Renal cortex interstitium (tissue), 15 donors: ENCODE measurements at places on chromosomes 7 and 10. TPM values are rescaled to one million over a fixed set of nuclear protein-coding genes. Genes with fewer than 3 reads are reported as not detected.
A peak's percentile ranks its signal among the peaks of the same experiment; 100 is the strongest.

Gene CAMK1D
- polyA plus RNA-seq = 10.5 TPM

GRCh38 chr7:134084488-134085144 lies 42.5 kb upstream of the LRGUK start:
- no peak for DNase-seq

- no peak for DNase-seq
Observed at GRCh38 chr7:95910341-95910740, 138.0 kb downstream of the DYNC1I1 start.

- no peak for DNase-seq
Observed at GRCh38 chr10:77030974-77031373, 606.6 kb downstream of the KCNMA1 start.

DNA sequence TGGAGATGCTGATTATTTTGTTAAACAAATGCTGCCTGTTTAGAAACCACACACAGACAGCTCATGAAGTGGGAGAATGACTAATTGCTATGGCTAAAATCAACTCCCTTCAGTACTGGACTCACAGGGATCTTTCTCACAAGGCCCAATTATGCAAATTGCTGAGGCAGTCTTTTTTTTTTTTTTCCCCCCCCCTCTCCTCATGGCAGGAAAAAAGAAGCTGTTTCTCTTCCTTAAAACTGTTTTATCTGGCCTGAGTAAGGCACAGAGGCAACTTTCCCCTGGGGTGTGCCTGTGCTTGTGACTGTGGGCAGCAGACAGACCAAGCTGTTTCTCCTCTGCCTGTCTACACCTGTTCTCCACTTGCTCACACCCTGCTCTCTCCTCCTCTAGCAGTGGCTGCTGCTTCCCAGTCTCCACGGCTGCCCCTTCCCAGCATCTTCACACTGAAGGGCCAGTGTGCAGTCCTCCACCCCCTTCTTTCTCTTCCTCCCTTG lies 65.4 kb upstream of the STEAP1B start:
- DNase-seq = no peak

DNA sequence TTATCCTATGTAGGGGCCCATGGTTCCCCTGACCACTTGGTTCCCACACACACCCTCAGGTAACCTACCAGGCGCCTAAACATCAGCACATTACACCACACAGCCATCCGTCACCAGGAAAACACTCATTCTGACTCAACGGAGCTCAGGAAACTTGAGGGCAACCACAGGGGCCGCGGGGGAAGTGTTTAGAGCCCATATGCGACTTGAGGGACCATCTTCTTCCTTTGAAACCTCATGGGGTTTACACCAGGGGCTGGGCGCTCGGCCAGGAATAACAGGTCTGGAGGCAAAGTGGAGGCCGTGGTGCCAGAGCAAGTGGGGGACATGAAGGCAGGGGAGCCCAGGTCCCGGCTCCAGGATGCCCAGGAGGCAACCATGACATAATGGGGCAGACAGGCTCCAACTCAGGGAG lies 1.5 kb downstream of the STX1A start:
- DNase-seq = no peak

GRCh38 chr10:16777473-16778370 lies 39.5 kb downstream of the RSU1 start:
- DNase-seq = peak; percentile 33

Gene KCNMA1
- polyA plus RNA-seq = 3.3 TPM

DNA sequence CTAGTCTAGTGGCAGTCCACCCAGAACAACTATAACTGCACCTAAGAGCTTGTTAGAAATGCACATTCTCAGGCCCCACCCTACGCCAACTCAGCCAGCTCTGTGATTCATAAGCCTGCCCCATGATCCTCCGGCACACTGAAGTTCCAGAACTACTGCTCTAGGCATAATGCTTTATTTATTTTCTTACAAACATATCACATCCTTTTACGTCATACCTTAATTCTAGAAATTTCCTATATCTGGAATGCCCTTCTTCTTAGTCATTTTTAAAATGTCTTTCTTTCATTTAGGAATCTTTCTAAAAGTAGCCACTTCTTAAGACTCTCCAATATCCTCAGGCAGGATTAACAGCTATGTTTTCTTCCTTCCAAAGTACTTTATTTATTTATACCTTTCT lies 480.1 kb downstream of the INHBA start:
- DNase-seq = no peak

Gene ELOVL3
- 3.1 TPM for polyA plus RNA-seq

Gene SPDYE2
- 4.5 TPM for polyA plus RNA-seq

GRCh38 chr10:48469516-48470020 lies 135.3 kb downstream of the ARHGAP22 start:
- DNase-seq = no peak

GRCh38 chr10:32419615-32420014 lies 26.3 kb upstream of the CCDC7 start:
- no peak for DNase-seq

DNA sequence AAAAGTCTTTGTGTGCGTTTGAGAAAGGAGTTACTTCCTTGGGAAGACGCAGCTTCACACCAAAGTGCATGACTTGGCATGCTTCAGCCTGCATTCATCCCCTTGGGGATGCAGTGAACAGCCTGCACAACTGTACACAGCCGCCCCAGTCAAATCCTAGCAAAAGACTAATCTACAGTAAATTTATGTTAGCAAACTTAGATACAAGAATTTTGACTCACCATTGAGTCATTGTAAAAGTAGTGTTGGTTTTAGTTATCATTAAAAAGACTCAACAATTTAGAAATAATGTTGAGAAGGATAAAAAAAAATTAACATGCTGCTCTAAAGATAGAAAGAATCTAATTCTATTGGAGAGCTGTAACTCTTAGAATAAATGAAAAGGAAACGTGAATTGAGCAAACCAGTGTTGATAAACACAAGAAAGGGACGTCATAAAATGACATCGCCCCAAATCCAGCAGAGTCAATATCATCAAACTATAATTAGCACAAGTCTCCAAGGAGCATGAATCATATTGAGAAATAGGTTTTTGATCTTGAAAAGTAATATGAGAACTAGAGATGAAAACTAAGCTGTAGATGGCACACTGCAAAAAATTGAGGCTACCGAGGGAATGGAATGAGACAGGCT lies 11.9 kb upstream of the OPTN start:
- DNase-seq = no peak

DNA sequence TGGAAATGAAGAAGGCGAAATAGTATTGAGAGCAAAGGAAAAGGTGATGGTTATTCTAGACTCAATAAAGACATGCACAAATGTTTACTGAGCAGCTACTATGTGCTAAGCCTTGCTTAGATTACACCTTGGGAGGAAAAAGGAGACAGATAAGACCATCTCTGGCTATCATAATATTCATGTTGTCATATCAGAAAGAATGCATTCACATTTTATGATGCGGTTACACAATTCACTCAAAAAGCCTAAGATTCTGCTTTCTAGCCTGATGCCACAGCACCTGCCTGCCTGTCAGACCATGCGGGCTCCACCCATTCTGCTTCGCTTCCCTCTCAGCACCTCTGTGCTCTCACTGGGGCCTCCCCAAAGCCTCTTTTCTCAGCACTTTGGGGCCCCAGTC lies 100.9 kb downstream of the JCAD start:
- DNase-seq = no peak

Gene HOXA5
- polyA plus RNA-seq = 70.3 TPM

DNA sequence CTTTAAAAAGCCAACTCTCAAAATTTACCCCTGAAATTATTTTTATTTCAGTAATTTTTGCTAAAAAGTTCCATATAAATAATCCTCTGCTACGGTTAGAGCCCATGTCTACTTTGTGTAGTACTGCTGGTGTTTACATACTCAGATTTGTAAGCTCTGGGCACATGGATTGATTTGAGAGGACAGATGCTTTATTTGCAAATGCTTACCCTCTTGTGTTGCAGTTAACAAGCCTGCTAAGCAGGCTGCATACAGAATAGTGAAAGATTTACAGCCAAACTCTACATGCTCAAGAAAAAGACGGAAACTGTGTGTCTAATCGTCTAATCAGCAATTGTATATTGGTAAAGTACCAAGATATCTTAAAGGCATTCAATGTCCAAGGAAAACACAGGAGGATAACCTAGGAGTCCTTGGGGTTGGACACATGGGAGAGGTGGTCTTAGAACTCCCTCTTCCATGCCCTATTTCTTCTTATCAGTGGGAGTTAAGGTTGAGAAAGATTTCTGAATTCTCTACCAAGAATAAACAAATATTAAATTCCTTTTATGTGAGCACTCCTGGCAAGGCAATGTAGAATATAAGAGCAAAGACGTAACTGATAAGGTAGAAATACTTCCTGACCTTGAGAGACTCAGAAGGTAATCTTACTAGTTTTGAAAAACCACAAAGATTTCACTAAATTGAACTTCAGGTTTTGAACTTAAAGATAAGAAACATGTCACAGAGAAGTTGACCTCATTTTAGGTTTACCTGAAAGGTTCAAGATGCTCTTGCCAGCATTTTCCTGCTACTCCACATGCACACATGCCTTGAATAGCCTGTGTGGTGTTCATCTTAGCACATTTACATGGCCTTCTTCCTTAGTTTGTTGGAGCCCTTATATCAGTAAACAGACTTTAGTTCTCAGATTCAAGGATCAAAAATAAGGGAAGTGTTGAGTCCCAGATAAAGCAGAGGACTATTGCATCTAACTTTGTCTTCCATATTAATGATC lies 1216.5 kb downstream of the SORCS3 start:
- no peak for DNase-seq

DNA sequence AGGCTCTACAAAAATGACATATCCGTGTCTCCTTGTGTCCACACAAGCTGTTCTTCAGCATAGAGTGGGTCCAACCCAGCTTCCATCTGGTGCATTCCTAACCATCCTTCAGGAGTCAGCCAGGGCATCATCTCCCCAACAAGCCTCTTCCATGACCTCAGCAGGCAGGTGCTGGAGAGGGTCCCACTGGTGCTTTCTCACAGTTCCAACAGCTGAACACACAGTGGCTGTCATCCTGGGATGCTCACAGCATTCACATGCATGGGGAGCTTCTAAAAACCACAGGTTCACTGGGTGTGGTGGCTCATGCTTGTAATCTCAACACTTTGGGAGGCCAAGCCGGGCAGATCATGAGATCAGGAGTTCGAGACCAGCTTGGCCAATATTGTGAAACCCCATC lies 6.4 kb upstream of the CYP3A4 start:
- DNase-seq = no peak

DNA sequence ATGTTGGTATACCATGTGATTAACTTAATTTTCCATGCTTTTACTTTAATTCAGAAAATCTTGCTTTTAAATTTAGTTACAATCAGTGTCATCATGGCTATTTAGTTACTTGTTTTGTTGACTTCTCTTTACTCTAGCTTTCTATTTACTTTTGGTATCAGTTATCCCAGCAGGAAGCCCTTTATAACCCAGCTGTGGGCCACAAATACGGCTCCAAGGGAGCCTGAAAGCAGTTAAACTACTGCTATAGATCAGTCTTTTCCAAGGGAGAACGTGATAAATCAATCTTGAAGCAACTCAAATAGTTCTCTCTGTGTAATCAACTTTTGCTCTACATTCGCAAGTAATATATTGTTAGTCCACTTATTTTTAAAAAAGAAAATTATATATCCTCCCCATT lies 287.4 kb downstream of the CACNA2D1 start:
- no peak for DNase-seq

GRCh38 chr10:118505363-118505762 lies 90.1 kb downstream of the PRLHR start:
- DNase-seq = no peak

DNA sequence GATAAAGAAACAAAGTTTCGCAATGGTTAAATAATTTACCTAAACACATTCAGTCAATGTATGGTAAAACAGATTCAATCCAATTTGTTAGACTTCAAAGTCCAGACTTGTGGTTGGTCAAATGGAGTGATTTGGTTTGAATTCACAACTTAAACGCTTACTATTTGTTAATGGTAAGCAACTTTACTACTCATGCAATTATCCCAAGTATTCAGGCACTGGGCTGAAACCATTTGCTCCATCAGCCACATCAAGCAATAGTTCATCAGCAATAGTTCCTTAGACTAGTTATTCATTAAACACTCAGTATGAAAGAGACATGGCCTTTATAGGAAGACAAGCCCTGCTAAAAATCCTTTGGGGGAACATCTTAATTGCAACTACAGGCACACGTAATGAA lies 253.0 kb downstream of the AGMO start:
- no peak for DNase-seq

DNA sequence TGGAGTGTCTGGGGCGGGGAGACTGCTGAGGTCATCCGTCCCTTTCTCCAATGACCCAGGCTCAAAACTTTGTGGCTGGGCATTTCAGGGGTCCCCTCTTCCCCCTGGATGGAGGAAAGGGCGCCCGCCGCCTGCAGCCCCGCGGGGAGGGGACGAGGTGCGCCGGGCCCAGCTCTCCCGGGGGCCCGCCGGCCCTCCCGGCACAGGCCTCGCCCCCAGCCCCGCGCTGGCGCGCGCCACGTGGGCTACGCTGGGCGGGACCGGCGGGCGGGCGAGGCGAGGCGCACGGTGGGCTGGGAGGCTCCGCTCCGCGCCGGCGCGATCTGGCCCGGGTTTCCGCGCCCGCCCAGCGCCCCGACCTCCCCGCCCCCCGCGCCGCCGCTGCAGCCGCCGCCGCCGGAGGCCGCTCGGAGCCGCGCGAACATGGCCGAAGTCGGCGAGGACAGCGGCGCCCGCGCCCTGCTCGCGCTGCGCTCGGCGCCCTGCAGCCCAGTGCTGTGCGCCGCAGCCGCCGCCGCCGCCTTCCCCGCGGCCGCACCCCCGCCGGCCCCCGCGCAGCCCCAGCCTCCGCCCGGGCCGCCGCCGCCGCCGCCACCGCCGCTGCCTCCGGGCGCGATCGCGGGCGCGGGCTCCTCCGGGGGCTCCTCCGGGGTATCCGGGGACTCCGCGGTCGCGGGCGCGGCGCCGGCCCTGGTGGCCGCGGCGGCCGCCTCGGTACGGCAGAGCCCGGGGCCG lies at the start of gene FOXK1:
TSS of gene FOXK1 (plus strand) at position 410 of the 735 bp plus-strand sequence. CDS start at position 424, 14 bp downstream.
- peak; percentile 70 for DNase-seq

DNA sequence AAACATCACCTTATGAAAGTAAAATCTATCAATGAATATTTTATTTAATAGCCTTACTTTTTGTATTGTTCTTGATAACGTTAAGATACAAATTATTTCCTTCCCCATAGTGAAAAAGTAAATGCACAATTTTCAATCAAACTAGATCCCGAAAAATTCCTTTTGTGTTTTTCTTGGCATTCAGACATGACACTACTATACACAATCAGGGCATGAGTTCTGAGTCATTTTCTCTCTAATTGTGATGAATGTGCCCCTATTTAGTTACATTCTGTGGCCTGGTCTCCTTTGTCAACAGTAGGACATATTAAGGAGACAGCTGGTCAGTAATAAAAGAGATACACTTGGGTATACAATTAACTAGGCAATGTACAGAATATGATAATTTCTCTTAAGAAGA lies 19.8 kb downstream of the COL1A2 start:
- DNase-seq = no peak
